ENCODE measurements at places on chromosomes 1 and 21.

GRCh38 chr1:14500041-14500440 is 98.4 kb upstream of the KAZN start:
- no peak for DNase-seq

GRCh38 chr1:34976384-34977209 is 8.6 kb downstream of the TMEM35B start:
- no peak for DNase-seq

DNA sequence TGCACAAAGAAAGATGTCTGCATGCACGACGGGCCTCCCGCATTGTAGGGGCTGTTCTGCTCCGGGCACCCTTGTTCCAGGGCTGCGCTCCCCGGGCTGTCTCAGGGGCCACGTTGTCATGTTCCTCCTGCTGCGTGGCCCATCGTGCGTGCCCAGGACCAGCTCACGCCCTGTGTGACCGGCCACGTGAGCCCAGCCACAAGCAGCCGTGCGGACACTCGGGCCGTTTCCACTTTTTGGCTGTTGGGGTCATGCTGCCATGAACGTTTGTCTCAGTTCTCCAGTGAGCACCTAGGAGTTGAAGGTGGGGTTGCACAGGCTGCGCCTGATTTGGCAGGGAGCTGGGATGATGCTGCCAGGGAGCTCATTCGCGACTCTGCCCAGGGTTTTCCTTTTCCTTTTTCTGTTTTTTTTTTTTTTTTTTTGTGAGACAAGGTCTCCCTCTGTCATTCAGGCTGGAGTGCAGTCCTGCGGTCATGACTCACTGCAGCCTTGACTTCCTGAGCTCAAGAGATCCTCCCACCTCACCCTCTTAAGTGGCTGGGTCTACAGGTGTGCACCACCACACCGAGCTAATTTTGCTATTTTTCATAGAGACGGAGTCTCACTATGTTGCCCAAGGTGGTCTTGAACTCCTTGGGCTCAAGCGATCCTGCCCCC is 17.4 kb downstream of the PDXK start:
- DNase-seq, result no peak

DNA sequence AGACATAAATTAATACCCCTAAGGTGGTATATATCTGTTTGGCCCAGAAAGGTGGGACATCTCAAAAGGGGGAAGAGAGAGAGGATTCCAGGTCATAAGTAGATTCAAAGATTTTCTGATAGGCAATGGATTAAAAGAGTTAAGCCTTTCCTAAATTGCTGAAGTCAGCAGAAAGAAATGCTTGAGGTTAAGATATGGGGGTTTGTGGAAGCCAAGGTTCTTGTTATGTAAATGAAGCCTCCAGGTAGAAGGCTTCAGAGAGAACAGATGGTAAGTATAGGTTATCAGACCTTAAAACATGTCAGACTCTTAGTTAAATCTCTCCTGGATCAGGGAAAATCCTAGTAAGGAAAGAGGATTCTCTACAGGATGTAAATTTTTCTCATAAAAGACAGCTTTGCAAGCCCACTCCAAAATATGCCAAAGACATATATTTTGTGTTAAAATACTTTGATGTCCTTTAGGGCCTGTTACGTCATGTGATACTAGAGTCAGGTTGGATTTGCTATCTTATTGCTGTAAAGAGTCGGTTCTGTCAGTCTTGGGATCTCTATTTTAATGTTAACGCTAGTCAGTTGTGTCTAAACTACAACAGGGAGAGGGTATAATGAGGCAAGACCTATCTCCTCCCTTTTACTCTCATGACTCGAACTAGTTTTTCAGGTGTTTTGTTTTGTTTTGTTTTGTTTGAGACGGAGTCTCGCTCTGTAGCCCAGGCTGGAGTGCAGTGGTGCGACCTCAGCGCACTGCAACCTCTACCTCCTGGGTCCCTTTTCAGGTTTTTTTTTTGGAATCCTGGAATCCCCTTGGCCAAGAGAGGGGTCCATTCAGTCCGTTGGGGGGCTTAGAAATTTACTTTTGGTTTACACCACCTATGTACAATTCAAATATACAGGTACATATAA is 30.6 kb downstream of the RGS2 start:
- DNase-seq, result no peak

GRCh38 chr1:154414606-154415005 is 9.5 kb downstream of the IL6R start:
- no peak for DNase-seq

DNA sequence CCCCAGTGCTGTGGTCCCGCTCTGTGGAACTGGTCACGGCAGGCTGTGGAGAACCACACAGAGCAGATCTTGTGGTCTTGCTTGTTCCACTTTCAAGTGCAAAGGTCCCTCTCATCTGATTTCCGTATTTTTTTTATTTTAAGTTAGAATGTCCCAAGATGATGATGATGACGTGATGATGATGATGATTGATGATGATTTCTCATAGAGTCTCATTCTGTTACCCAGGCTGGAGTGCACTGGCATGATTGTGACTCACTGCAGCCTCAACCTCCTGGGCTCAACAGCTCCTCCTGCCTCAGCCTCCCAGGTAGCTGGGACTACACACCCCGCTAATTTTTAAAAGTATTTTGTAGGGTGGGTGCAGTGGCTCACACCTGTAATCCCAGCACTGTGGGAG is 12.2 kb downstream of the EVA1C start:
- DNase-seq, result no peak

DNA sequence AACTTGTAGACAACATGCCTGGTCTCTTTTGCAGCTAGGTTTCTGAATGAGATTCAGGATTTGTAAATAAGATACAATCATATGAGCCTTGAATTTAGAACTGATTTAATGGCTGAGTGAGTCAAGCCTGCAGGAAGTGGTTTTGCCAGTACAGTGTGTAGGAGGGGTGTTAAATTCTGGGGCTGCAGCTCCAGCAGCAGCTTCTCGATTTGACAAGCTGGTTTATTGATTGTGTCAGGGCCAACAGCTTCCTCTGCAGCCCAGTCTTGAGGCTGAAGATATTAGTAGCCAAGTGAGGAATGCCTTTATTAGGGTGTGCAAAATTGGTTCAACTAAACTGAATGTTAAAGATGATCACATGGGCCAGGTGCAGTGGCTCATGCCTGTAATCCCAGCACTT is 11.5 kb upstream of the PLA2G5 start:
- DNase-seq, result peak; percentile 10

GRCh38 chr1:61198554-61198953 is 116.2 kb downstream of the NFIA start:
- no peak for DNase-seq

DNA sequence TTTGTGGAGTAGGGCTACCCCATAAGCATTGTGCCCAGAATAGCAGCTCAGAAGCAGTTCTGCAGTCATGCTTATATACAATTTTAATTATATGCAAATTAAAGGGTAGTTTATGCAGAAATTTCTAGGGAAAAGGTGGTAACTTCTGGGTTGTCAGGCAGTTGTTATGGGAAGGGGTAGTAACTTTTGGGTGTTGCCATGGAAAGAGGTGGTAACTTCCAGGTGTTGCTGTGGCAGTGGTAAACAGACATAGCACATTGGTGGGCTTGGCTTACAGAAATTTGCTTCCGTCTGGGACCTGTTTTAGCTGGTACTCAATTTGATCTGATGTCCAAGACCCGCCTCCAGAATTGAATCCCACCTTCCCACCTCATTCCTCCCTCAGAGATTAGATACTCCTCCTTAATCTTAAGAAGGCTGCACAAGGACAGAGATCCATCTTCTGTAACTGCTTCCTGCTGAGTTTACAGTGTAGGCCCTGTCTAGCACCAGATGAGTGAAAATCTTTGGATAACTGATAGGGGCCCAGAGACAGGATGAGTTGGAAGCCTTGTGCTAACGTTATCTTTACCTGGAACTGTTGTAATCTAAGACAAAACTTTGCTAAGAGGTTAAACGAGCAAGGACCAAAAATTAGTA is 26.7 kb downstream of the SUCO start:
- no peak for DNase-seq

- DNase-seq, result no peak
These were observed 835 bp upstream of the TSPAN2 start for GRCh38 chr1:115090186-115090490.

DNA sequence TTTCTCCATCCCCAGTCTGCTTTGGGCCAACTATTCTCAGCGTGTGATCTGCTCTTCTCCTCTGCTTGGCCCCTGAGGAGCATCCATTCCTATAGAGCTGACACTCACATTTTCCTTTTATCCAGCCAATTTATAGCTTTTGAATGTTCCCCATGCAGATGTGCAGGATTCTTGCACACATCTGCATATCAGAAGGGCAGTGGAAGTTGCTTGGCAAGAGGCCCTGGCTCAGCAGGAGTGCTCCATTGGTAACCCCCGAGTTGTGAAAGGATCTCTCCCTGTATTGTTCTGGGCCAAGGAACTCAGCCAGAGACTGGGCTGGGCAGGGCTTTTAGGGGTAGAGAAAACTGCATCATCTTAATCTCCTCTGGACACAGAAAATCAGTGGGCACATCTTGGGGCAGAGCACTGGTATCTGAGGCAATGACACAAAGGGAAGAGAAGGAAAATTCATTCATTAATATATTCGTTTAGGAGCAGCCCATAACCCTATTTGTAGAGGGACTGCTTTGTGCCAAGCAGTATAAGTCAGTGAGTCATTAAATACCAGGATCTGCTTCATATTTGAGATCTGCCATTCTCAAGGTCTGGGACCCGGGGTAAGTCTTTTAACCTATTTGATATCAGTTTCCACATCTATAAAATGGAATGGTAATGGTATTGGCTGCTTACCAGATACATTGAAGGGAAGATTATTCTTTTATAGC is 31.0 kb upstream of the BEND5 start:
- no peak for DNase-seq

GRCh38 chr21:14763695-14764064 is 217.6 kb upstream of the SAMSN1 start:
- no peak for DNase-seq

GRCh38 chr1:240611619-240612480 is at the start of gene GREM2:
Gene GREM2 (minus strand): TSS chr1:240612155. CDS start chr1:240493475, 118,680 bp downstream.
- DNase-seq, result peak; percentile 4

DNA sequence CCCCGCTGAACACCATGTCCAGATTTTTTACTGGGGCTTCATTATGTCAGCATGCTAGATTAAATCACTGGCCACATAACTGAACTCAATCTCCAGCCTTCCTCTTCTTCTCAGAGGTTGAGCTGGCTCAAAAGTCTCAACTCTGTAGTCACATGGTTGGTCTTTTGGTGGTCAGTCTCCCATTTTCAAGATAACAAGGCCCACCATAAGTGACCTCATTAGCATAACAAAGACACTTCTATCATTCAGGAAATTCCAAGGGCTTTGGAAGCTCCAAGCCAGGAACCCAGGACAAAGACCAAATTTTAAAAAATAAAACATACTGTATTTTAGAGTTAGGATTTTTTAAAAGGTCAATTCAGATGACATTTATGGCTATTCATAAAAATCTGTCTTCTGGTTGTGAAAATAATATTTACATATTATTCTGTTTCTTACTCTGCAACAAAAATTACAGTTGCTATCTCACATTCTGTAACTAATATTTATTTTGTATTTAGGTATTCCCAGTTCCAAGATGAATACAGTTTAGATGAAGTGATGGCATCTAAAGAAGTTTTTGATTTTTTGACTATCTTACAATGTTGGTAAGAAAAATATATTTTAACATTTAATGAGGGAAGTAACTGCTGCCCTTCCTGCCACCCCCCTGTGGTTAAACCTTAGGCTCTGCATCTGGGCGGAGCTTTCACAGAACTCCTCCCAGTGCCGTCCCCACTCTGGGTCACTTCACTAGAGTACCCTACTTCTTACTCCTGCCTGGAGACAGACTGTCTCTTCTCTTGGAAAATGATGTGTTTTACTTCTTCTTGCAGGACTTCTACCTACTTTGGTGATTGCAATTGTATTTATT is 49.3 kb downstream of the SCP2 start:
- no peak for DNase-seq

GRCh38 chr21:45405271-45405818 is 380 bp downstream of the COL18A1 start:
- DNase-seq, result no peak

DNA sequence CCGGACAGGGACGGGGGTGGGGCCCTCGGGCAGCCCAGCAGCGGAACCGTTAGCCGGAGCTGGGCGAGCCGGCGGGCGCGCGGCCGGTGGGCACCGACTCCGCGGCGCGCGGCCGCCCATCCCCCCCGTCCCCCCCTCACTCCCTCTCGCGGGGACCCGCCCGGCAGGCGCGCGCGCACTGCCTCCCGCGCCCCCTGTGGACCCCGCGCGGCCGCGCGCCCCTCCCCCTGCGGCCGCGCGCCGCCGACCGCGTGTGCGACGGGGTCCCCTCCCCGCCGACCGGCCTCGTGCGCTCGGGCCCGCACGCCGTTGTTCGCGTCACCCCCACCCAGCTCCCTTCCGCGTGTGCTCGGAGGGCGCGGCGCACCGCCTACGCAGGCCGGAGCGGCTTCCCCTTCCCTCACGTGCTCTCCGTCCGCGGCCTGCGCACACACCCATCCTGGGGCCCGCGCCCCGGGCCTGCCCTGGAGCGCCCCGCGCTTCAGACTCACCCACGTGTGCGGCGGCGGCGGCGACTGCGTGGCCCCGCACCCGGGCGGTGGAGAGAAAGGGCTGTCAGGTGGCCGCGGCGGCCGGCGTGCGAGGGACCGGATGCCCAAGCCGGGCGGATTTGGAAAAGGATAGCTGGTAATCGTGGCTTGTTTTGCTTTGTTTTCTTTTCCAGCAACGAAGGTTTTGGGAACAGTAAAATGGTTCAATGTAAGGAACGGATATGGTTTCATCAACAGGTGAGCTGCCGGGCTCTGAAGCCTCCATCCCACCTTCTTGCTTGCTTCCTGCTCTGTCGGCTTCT is 717 bp downstream of the YBX1 start:
- DNase-seq, result no peak

GRCh38 chr1:208461680-208462079 is 217.5 kb upstream of the PLXNA2 start:
- no peak for DNase-seq

- DNase-seq, result no peak
These were observed 47.2 kb downstream of the TBX15 start for GRCh38 chr1:118940957-118941356.

DNA sequence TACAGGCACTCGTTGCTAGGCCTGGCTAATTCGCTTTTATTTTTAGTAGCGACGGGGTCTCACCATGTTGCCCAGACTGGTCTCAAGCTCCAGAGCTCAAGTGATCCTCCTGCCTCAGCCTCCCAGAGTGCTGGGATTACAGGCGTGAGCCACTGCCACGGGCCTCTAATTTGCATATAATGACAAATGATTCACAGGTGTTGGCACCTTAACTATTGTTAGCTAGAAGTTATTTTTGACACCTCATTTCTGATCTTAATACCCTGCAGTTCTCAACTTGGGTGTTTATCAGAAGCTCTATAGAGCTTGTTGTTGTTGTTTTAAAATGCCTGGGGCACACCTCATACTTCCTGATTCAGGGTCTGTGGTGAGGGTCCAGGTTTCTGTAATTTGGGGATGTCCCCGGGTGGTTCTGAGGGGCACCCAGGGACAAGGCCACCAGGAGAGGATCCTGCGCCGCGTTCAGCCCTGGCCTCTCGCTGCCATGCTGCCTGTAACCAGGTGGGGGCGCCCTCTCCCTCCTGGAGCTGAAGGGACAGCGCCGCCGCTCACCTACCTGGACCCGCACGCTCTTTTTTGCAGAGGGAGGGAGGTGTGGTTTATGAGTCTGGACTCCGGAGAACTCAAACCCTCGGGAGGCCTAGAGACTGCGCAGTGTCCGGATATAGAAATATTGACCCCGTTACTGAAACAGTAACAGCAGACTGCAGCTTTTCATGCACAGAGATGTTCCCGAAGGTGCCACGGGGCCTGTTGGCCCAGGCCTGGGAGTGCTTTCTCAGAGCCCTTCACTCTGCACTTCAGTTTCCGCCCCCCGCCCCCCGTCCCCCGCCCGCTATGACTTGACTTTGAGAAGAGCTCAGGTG is 23.0 kb upstream of the NEK2 start:
- DNase-seq, result no peak

GRCh38 chr1:238088560-238089290 is 198.0 kb upstream of the ZP4 start:
- DNase-seq, result no peak

Measured in epithelial cell of proximal tubule (primary cell).